Activated CD8-positive, alpha-beta memory T cell treated with anti-CD3 and anti-CD28 coated beads for 48 hours (primary cell): ENCODE measurements at places on chromosomes 3 and 15.

DNA sequence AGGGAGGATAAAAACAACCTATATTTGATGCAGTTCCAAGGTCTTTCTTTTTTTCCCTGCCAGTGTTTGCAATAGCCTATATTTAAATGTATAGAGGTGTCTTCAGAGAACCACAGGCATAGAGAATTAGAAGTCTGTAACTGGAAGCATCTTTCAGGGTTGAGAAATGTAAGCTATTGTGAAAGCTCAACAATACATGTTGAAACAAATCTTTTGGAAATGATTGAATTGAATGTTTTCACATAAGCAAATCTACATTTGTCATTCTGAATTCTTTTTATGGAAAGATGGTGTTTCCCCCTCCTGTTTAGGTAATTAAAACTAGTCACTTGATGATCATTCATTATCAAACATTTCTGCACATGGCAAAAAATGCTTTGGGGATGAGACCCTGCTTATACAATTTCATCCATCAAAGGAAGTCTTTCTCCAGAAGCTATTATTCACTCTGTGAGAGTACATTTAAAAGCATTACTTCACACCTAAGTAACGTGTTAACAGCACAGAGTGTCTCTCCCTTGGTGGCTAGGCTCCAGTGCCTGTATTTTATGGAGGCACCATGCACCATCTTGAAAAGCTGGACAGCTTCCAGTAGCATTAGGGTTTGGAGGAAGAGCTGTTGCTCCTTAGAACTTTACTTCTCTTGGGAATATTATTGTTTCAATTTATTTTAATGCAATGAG lies 406.2 kb downstream of the LSAMP start:
- no peak for DNase-seq

DNA sequence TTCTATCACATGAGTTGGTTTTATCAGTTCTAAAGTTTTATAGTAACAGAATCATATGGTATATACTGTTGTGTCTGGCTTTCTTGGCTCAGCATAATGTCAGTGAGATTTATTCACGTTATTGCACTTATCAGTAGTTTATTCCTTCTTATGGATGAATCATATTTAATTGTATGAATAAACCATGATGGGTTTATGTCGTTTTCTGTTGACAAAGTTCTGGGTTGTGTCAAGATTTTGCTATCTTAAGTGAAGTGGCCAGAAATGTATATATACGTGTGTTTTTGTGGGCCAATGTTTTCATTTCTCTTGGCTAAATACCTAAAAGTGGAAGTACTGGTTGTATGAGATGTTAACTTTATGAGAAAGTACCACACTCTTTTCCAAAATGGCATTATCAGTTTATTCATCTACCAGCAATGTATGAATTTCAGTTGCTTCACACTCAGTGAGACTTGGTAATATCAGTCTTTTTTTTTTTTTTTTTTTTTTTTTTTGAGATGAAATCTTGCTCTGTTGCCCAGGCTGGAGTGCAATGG lies 112.4 kb upstream of the DCBLD2 start:
- no peak for DNase-seq

GRCh38 chr15:96992817-96993216 lies 662.3 kb downstream of the NR2F2 start:
- DNase-seq = no peak

DNA sequence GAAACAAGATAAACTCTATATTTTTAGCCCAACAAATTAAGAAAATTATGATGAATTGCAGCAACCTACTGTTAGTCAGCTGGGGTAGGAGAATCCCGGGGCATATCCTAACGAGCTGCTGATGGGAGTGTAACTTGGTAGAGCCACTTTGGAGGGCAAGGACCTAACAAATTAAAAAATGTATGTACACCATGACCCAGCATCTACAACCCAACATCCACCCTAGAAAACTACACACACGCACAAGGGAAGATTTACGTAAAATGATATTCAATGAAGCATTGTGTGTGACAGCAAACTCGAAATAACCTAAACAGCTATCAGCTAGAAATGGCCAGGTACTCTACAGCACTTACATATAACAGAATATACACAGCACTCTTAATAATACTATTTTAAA lies 1.9 kb downstream of the BCL2A1 start:
- no peak for DNase-seq

DNA sequence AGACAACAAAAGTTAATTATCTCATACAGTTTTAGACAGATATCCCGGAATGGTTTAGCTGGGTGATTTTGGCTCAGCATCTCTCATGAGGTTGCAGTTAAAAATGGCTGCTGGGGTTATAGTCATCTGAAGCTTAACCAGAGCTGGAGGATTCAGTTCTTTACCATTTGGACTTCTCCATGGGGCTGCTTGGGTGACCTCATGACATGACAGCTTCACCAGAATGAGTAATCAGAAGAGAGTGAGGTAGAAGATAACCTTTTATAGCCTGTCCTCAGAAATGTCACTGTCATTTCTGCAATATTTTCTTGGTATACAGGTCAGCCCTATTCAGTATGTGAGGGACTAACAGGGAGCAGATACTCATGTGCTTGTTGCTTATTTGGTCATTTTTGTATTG lies 30.9 kb downstream of the TFG start:
- no peak for DNase-seq

GRCh38 chr3:74789111-74789510 lies 174.7 kb upstream of the CNTN3 start:
- no peak for DNase-seq

DNA sequence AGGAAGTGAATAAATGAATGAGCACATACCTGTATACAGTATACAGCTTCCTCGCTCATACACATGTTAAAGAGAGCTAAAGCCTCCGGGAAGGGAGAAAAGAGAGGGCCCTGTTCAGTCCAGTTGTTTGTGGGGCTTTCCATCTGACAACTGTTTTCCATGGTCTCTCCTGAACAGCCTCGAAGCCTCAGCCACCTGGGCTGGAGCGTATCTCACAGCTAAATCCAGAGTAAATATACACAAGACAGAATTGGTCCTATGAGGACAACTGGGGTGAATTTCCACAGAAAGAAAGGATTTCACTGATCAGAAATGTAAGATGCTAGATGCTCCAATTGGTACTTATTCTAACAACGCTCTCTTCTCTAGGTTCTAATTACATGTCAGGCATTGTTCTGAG lies 103.5 kb downstream of the LIPC start:
- DNase-seq = no peak

DNA sequence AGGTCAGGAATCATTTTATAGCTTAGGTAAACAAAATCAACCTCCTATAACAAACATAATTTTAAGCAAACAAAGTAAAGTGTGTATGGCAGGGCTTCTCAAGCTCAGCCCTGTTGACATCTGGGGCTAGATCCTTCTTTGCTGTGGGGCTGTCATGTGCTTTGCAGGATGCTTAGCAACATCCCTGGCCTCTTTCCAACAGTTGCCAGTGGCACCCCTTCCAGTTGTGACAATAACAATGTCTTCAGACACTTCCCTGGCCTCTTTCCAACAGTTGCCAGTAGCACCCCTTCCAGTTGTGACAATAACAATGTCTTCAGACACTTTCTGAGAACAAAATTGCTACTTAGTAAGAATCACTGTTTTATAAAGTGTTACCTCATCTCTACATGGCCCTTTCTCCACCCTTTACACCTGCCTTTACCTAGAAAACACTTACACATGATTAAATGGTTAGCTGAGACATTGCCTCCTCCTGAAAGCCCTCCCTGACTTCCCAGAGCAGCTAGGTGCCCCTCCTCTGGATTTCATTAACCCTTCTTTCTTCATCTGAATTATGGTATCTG lies 194.0 kb upstream of the LMCD1 start:
- DNase-seq = no peak

GRCh38 chr15:72722071-72722696 lies 36.2 kb downstream of the BBS4 start:
- peak; percentile 11 for DNase-seq

- no peak for DNase-seq
Observed at GRCh38 chr3:13323822-13324221, 96.3 kb downstream of the NUP210 start.
